KBM-7 (cell line): ENCODE measurements at places on chromosomes 16 and 17.

GRCh38 chr16:84486551-84487235, 17.8 kb downstream of the MEAK7 start:
- no peak for DNase-seq

DNA sequence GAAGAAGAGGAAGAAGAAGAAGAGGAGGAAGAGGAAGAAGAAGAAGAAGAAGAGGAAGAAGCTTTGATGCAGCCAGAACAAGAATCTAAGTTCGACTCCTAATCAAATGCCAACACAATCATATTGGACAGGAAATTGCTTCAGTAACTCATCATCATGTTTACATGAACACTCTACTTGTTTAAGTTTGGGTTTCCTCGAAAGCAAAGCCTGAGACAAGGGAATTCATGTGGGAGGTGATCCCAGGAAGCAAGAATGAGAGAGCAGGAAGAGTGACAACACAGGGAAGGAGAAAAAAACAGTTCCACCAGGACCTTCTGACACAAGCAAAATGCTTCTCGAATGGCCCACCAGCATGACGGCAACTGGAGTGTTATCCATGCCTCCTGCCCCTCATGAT, 279.0 kb downstream of the PMP22 start:
- DNase-seq = no peak

DNA sequence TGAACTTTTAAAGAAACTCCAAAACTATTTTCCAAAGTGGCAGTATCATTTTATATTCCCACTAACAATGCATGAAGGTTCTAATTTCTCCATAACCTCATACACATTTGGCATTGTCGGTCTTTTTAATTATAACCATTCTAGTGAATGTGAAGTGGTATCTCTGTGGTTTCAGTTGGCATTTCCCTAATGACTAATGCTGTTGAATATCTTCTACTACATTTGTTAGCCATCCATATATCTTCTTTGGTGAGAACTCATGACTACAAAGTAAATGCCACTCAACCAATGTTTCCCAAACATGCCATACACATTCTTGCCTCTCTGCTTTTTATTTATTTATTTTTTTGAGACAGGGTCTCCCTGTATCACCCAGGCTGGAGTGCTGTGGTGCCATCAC, 31.7 kb upstream of the TAOK1 start:
- DNase-seq = no peak

DNA sequence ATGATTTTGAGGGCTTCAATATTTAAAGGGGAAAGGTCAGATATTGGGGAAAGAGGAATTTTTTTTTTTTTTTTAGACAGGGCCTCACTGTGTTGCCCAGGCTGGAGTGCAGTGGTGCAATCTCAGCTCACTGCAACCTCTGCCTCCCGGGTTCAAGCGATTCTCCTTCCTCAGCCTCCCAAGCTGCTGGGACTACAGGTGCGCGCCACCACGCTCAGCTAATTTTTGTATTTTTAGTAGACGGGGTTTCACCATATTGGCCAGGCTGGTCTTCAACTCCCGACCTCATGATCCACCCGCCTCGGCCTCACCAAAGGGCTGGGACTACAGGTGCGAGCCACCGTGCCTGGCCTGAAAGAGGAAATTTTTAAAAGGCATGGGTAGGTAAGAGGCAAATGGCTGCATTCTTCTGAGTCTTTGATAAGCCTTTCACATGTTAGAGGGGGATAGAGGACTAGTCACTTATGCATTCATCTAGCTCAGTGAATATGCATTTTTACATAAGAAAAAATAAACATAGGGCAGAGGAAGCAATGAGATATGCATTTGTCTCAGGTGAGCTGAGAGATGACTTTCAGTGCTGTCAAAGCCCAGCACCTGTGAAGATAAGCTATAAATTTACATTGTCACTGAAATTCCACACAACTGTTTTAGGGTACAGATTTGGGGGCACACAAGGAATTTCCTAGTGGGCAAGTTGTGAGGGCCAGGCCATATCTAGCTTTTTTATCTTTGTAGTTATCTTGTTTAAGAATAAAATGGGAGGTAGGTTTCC, 1.1 kb upstream of the FCSK start:
- DNase-seq = no peak

DNA sequence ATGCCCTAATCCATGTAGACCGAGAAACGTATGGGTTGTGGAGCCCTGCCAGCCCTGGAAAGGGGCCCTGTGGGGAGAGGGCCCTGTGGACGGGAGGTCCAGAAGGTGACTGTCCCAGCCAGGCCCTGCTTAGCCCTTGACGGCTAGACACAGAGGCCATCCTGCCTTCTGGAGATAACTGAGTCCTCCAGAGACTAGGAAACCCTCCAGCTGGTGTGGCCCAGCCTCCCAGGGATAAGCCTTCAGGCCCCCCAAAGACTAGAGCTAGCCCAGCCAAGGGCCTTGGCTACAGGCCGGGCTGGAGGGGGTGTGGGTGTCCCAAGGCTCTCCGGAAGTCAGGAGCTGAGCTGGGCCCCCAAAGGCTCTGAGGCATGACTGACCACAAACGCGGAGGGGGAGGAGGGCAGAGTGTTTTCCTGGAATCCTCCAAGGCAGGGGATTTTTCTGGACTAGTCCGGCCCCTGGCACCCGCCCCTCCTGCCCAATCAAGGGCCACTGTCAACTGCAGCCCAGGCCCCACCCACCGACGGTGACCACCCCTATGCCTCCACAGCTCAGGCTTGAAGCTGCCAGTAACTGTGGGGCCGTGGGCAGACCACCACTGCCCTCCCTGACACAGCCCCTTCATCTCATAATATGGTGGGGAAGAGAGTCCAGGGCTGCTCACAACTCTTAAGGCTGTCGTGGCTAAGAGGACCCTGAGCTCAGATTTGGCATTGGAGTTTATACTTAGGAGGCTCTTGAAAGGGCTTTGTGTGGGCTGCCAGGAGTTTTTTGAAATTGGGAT, 885 bp upstream of the VASN start:
- DNase-seq = peak; percentile 53

- peak; percentile 62 for DNase-seq
Observed at GRCh38 chr16:84029297-84030047, 13.1 kb downstream of the SLC38A8 start.

DNA sequence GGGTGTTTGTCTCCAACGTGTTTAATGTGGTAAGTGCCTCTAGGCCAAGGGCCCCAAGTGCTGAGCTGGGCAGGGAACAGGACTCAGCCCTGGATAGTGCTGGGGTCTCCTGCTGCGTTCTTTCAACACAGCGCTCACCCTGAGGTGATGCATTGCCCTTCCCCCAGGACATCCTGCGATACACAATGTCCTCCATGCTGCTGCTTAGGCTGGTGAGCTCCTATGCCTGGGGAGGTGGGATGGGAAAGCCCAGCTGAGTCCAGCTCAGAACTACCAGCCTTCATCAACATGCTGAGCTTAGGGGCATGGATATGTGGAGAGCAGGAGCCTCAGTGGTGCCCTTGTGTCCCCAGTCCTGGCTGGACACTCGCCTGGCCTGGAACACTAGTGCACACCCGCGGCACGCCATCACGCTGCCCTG, 563 bp downstream of the ZACN start:
- DNase-seq = no peak

DNA sequence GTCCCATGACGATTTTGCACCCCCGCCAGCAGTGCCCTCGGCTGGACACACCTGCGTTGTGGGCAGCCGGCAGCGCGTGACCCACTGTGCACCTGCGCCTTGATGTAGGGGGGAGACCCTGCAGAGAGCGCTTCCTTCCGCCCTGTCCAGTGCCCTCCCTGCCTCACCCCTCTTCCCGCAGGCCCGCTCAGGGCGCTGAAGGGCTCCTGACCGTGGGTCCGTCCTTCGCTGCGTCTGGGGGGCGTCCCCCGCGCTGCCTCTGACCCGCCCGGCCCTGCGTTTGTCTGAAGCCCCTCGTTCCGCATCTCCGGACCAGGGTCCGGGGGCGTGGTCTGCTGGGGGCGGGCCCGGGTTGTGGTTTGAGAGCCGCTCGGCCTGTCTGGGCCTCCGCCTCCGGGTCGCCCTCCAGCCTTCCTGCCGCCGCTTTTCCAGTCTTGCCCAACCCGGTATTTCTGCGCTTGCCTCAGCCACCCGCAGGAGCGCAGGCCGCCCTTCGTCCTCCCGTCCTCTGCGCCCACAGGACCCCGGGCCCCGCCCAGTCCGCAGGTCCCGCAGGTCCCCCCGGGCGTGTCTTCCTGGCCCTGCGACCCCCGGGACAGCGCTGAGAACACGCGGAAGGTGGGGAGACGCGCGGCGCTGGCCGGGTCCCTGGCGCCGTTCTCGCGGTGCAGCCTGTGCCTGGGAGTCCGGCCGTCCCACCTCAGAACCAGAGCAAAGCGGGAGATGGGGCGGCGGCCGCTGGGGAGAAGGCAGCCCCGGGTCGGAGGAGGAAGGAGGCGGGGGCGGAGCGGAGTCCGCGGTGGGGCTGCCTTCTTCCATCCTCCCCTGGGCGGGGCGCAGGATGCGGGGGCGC, 4.0 kb upstream of the IL17C start:
- no peak for DNase-seq

GRCh38 chr17:46194393-46195216, 1.4 kb upstream of the KANSL1 start:
- DNase-seq = peak; percentile 75

DNA sequence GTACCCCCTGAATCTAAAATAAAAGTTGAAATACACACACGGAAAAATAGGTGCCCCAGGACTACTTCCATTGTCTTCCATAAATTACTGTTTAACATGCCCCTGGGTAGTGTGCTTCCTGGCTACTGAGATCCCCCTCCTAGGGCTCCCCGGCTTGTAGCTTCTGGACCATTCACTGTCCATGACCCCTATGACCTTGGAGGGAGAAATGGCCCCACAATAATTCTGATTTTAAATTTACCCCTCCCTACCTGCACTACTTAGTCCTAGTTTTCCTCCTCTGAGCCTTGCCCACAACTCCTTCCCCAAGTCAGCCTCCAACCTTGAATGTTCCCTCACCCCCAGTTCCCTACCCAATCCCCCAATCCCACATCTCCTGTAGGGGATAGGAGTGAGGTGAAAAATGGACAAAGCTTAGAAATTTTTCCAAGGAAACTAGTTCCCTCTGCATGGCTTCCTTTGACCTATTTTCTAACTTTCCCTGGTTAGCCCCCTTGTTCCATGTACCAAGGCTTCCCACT, 9.5 kb upstream of the MSL1 start:
- DNase-seq = no peak

GRCh38 chr17:48925251-48925990, 17.2 kb downstream of the UBE2Z start:
- no peak for DNase-seq

- no peak for DNase-seq
Observed at GRCh38 chr17:81573794-81574642, 21.9 kb upstream of the FAAP100 start.

- peak; percentile 22 for DNase-seq
Observed at GRCh38 chr17:66481271-66481670, 178.9 kb downstream of the PRKCA start.

DNA sequence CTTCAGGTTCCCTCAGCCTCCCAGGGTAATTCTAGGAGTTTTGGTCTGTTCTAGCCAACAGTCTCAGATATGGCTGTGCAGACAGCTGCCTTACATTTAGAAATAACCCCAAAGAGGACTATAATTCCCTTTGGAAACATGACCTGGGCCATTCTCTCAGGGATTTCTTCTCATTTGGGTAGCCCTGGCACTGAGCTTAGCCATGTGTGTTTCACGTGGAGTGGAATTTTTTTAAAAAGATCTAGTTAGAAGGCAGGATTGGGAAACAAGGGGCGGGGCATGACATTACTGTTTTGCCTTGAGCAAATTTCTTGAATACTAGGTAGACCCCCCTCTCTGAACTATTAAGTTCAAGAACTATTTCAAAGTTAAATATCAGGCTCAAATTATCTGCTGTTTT, 29.6 kb upstream of the MRC2 start:
- DNase-seq = no peak

GRCh38 chr16:75089486-75090202, 26.9 kb downstream of the LDHD start:
- DNase-seq = no peak

DNA sequence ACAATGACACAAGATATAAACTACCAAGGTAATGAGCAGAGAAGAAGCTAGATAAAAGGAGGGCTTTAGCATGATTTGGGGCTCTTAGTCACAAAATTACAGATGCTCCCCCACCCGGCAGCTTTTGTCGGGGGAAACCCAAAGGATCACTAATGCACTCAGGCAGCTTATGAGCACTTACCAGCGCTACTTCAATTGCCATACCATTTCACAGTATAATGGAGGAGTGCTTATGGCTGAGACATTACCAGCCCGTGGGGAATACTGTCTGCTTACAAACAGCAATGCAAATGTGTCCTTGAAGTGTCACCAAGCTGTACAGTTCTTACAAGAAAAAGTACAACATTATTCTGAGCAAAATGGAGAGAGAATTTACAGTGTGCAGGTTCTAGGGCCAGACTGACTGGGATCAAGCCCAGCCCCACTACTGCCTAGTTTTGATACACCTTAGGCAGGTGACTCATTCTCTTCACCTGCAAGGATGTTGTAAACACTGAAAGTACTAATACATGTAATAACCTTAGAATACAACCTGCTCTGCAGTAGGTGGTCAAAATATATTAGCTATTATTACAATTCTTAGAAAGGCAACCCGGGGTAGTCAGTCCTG, 16.3 kb downstream of the ANKFY1 start:
- no peak for DNase-seq
